GM04504 (cell line): ENCODE measurements at places on chromosomes 1 and 21.

GRCh38 chr1:245475126-245475525, 320.3 kb downstream of the KIF26B start:
- peak; percentile 24 for DNase-seq

DNA sequence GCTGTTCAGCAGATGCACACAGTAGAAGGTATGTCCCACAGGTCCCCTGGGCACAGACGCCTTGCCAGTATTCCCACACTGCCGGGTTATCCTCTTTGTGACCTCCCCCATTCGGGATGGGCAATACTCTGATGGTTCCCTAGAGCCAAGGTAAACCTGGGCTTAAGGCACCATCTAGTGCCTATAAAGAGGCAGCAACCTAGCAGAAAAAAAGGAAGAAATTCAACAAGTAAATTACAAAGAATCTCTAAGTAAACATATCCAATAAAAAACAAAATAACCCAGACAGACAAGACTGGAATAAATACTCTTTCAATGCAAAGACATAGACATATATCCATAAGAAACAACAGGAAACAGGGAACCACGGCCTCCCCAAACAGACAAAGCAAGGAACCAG, 39.4 kb downstream of the HSF2BP start:
- no peak for DNase-seq

- no peak for DNase-seq
Observed at GRCh38 chr1:119956306-119956705, 60.0 kb upstream of the ADAM30 start.

DNA sequence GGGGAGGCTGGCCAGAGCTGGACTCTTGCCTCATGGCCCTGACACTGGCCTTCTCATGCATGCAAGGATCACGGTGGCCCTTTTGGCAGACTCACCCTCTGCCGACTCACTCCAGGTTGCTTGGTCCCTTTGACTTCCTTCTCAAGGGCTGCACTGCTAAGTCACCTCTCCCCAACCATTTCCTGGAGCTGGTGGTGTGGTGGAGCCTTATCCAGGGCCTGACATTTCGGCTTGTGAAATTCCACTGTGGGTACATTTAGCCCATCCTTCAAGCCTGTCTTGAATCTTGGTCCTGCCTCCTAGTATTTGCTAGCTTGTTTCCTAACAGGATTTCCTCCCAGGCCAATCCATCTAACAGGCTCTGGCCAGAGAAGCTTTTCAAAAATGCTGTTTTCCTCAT, 52.6 kb upstream of the JUN start:
- DNase-seq: no peak

DNA sequence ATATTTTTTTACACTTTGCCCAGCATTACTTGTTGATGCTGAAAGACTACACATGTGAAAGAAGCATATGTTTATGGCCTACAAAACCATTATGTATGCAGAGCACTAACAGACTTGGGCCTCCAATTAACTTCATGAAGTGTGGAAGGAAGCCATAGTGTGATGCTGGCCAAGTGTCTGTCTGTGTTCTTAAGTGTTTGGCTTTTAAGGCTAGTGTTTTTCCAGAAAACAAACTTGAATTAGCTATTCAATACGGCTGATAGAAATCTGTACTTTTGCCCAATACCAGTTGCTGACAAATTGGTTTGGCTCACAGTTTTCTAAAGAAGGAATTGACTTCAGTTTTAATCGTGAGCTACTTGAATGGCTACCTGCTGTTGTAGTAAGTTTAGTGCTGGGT, 136.1 kb downstream of the ADGRL2 start:
- no peak for DNase-seq

- DNase-seq: no peak
Observed at GRCh38 chr1:158901623-158902022, 29.7 kb upstream of the PYHIN1 start.

- DNase-seq: no peak
Observed at GRCh38 chr1:174297351-174297750, 138.0 kb downstream of the RABGAP1L start.

GRCh38 chr1:53626616-53627015, 112.3 kb downstream of the GLIS1 start:
- no peak for DNase-seq
